Pericardium fibroblast (primary cell): ENCODE measurements at places on chromosomes 11 and 22. TPM values are rescaled to one million over a fixed set of nuclear protein-coding genes. Genes with fewer than 3 reads are reported as not detected.

The OR10G6 gene
- total RNA-seq = not detected in 2 replicates

The MUC5AC gene
- total RNA-seq = not detected in 2 replicates

The SCGB1D2 gene
- not detected in 2 replicates for total RNA-seq

The OR4A16 gene
- total RNA-seq = not detected in 2 replicates

The C22orf42 gene
- total RNA-seq = not detected in 2 replicates

The RAG2 gene
- total RNA-seq = not detected in 2 replicates

The OR52H1 gene
- total RNA-seq = not detected in 2 replicates

The CYB5R2 gene
- total RNA-seq = 11.3 and 14.0 TPM in 2 replicates

The PATE2 gene
- not detected in 2 replicates for total RNA-seq

The RAD9A gene
- 7.0 and 8.8 TPM in 2 replicates for total RNA-seq

The MOB2 gene
- 13.2 and 22.9 TPM in 2 replicates for total RNA-seq

The MIAT gene
- total RNA-seq = 0.12 and 0.17 TPM in 2 replicates

The SRSF8 gene
- 29.9 and 36.3 TPM in 2 replicates for total RNA-seq

The DEPDC7 gene
- total RNA-seq = 0.93 and 4.7 TPM in 2 replicates

The PRRG4 gene
- total RNA-seq = not detected in 2 replicates

The HOATZ gene
- total RNA-seq = not detected in 2 replicates

The KRTAP5-1 gene
- total RNA-seq = not detected in 2 replicates

The FZD4 gene
- 21.4 and 22.6 TPM in 2 replicates for total RNA-seq

The CHADL gene
- total RNA-seq = 0.17 and 0.35 TPM in 2 replicates

The SYT13 gene
- total RNA-seq = not detected in 2 replicates

The ZDHHC13 gene
- total RNA-seq = 9.6 and 17.8 TPM in 2 replicates

The SMTNL1 gene
- not detected in 2 replicates for total RNA-seq

The PTS gene
- total RNA-seq = 23.2 and 27.8 TPM in 2 replicates

The CREB3L1 gene
- 55.3 and 60.9 TPM in 2 replicates for total RNA-seq

The ZNF280B gene
- 1.2 and 1.7 TPM in 2 replicates for total RNA-seq

The HTR3A gene
- total RNA-seq = not detected in 2 replicates

The TSGA10IP gene
- not detected in 2 replicates for total RNA-seq

The KCNK4 gene
- total RNA-seq = 0.26 TPM in 1 of 2 replicates, not detected in the other

The PKNOX2 gene
- 5.9 and 8.2 TPM in 2 replicates for total RNA-seq

The MPEG1 gene
- total RNA-seq = not detected in 2 replicates

The UBQLN3 gene
- total RNA-seq = not detected in 2 replicates

The EFEMP2 gene
- total RNA-seq = 173 and 216 TPM in 2 replicates

The PPFIBP2 gene
- total RNA-seq = 1.3 and 20.7 TPM in 2 replicates

The C11orf42 gene
- total RNA-seq = not detected in 2 replicates

The H19 gene
- 18,433 and 25,558 TPM in 2 replicates for total RNA-seq

The RBFOX2 gene
- total RNA-seq = 104 and 117 TPM in 2 replicates

The RRM1 gene
- total RNA-seq = 15.8 and 27.0 TPM in 2 replicates

The MED17 gene
- 18.1 and 19.7 TPM in 2 replicates for total RNA-seq

The FOLH1 gene
- not detected in 2 replicates for total RNA-seq

The PANX3 gene
- total RNA-seq = not detected in 2 replicates

The DTX4 gene
- 10.0 and 15.8 TPM in 2 replicates for total RNA-seq

The FREY1 gene
- total RNA-seq = 0.23 TPM in 1 of 2 replicates, not detected in the other

The SART1 gene
- 21.1 and 42.0 TPM in 2 replicates for total RNA-seq

The RASSF10 gene
- total RNA-seq = not detected in 2 replicates

The POU2AF1 gene
- total RNA-seq = not detected in 2 replicates

The GGTLC2 gene
- not detected in 2 replicates for total RNA-seq

The CSRP3 gene
- total RNA-seq = not detected in 2 replicates

The SCN4B gene
- total RNA-seq = not detected in 2 replicates

The MIOX gene
- total RNA-seq = 0.43 TPM in 1 of 2 replicates, not detected in the other

The DGCR6 gene
- total RNA-seq = 1.4 and 4.7 TPM in 2 replicates

The SCGB1C1 gene
- not detected in 2 replicates for total RNA-seq

The NFAM1 gene
- total RNA-seq = not detected in 2 replicates
